ENCODE measurements at places on chromosomes 11 and 22.

- DNase-seq: no peak
Observed at GRCh38 chr11:78583889-78584288, 9.2 kb upstream of the NARS2 start.

GRCh38 chr11:60130496-60130895 is 42.0 kb downstream of the MS4A2 start:
- no peak for DNase-seq

GRCh38 chr11:80515097-80515496 is 1074.3 kb upstream of the TENM4 start:
- no peak for DNase-seq

DNA sequence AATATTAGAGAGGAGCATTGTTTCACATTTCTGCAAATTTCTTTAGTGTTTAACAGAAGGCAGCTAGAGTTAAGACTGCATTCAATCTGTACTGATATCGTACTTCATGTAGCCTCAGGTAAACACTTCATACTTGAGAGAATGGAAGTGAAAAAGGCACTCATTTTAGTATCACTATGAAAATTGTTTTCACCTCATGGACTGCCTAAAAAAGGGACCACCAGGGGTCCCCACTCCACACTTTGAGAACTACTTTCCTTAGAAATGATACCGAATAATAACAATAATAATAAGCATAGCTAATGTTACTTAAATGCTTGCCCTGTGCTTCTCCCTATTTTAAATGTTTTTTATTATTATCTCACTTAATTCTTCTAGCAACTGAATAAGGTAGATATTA is 95.1 kb downstream of the BLID start:
- no peak for DNase-seq

DNA sequence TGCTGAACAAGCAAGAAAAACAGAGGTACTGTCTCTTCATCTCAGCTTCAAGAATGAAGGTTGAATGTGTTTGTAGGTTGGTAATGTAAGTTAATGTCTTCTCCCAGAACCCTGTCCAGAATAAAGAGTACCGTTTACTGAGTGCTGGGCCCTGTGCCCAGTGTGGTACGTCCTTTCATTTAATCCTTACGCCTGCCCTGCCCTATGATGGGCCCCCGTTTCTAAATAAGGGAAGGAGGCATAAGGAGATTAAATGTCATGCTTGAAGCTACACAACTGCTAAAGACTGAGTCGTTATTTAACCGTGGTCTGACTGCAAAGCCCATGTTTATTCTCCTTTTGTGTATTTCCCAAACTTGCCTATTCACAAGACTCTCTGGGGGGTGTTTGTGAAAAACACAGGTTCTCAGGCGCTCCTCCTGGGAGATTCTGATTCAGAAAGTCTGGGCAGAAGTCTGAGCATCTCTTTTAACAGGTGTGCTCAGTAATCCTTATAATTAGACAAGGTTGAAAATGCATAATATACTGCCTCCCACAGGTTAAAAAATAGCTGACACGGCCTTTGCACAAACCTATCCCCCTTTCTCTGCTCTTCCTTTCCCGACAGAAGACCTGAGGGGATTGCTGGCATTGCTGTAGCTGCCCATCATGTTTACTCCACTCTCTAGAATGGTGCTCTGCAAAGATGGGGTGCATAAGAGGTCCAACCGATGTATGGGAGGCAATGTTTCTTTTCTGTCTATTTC is 56.3 kb upstream of the ZBTB44 start:
- DNase-seq: no peak

GRCh38 chr22:49618677-49618953 is 209.1 kb downstream of the BRD1 start:
- no peak for DNase-seq

GRCh38 chr11:60175860-60176275 is 7.0 kb downstream of the MS4A6A start:
- no peak for DNase-seq

DNA sequence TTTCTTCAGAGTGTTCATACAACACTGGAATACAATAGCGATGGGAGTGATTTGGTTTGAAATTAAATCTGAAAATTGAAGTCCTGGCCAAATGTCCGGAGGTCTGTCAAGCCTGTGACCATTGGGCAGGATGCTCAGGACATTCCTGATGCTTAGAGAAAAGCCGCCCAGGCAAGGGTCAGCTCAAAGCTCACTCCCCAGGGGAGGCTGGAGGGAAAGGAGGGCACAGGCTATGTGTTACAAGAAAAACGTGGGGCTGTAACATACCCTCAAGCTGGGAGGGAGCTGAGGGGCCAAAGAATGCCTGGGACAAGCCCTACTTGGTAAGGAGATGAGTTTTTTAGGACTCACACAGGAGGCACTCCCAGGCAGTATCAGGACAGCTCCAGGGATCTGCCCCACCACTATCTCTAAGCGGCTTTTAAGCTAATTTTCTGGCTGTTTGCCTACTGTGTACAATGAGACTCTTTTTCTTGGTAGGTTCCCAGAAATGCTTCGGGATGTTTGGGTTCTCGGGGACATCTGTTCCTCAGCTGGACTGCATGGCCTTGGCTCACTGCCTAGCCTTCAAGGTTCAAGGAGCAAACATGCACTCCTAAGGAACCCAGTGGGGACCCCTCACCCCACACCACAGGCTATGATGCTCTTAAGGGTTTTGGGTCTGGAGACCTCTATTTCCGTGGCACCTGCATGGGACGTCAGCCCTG is 500.1 kb downstream of the BRD1 start:
- DNase-seq: no peak

DNA sequence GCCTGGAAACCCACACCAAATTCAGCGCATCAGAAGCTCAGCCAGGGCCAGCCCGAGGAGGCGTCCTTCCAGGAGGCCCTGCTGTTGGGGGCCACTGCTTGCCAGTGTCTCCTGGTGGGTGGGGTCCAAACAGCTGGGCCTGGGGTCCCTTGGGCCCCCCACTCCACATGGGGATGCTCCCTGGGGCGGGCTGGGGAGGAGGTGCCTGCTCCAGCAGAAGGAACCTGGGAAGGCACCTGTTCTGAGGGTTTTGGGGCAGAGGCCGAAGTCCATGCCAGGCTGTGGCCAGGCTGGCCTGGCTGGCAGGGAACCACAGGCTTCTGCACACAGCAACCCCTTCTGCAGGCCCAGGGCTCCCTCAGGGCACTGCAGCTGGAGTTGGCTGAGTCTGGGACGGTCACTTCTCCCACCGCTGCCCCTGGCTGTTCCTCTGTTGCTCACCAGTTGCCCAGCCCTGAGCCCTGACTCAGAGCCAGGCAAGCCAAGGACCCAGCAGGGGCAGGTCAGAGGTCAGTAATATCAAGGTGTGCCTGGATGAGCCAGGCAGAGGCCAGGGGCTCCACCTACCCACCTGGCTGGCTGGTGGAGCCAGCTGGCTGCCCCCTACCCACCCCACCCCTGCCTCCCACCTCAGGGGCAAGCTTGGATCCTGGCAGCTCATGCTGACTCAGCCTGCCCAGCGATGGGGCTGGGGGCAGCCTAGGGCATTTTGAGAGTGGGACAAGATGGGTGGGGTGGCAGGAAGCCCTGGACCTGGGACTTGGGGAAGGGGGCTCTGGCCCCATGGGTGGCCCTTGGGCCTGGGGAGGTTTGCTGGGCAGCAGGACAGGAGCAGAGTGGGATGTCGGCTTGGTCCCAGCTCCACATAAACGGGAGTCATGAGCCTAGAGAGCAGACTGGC is 12.0 kb upstream of the PHLDA2 start:
- DNase-seq: no peak

GRCh38 chr11:105148241-105148640 is 8.7 kb upstream of the CARD18 start:
- DNase-seq: no peak

GRCh38 chr11:35923452-35923851 is 20.4 kb upstream of the LDLRAD3 start:
- no peak for DNase-seq

- no peak for DNase-seq
Observed at GRCh38 chr22:49453771-49454170, 373.9 kb downstream of the BRD1 start.
